ENCODE measurements at places on chromosomes 2 and 18.

DNA sequence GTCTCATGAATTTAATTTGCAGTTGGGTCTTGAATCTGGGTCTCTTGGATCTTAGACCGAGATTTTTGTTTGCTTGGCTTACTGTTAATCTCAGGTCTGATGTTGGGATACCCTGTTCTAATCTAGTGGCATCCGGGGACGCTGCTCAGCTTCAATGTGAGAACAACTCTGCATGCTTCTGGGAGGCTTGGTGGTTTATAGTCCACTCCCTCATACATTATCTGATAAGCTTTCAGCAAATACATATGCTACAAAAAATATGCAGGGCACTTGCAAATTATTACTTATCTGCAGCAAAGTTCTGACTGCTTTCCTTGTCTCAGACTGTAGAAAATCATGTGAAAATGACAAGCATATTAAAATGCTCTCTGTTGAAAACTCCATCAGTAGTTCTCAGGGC, 39.4 kb downstream of the RNF144A start:
- no peak for DNase-seq
- H3K36me3 ChIP-seq, result no peaks in the 10 kb centered on the region
- H3K4me3 ChIP-seq, result no peak overlapping the region
- no peak overlapping the region for H3K27ac ChIP-seq
- no peaks in the 10 kb centered on the region for H3K27me3 ChIP-seq
- no peaks in the 10 kb centered on the region for H3K4me1 ChIP-seq

DNA sequence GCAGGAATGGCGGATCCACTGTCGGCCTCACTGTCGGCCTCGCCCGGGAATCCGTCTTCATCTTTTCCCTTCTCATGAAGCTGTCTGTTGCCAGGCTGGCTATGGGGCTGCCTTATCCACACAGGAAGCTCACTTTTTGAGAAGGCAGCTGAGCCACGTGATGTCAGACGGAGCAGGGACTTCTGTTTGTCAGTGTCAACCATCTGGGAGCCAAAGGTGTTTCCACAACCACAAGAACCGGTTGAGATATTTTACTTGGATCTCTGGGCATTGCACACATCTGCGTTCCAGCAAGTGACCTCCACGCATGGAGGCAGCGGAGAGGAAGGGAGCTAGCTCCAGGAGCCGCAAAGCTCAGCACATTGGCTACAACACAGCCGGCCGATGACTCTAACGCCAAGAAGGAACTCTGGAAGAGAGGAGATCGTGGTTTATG, 27.4 kb upstream of the TAF1B start:
- H3K27ac ChIP-seq, result no peak overlapping the region
- DNase-seq, result no peak
- H3K36me3 ChIP-seq, result no peaks in the 10 kb centered on the region
- H3K4me3 ChIP-seq, result no peak overlapping the region

DNA sequence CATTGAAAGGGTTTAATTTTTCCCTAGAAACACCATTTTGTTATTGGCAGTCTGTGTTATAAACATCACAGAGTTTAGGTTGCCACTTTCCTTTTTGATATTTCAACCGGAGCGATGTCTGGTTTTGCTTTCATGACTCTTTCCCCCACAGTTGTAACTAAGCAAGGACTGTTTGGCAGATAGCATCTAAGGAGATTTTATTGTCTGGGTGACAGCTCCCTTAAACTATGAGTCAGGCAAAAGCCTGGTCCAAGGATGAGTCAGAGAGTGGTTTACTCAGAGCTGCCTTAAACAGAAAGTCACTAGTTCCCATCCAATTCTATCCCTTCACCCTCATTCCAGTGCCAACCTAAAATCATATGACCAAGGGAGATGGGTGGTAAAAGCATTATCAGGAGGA, 341.6 kb upstream of the VWC2L start:
- H3K4me3 ChIP-seq, result 0 out of 2 replicates have a peak overlapping the region, but pooled peaks have one; percentile 5
- peak; percentile 72 for DNase-seq
- no peaks in the 10 kb centered on the region for H3K36me3 ChIP-seq
- peak overlapping the region; percentile 65 for H3K27ac ChIP-seq
- H3K27me3 ChIP-seq, result no peaks in the 10 kb centered on the region

DNA sequence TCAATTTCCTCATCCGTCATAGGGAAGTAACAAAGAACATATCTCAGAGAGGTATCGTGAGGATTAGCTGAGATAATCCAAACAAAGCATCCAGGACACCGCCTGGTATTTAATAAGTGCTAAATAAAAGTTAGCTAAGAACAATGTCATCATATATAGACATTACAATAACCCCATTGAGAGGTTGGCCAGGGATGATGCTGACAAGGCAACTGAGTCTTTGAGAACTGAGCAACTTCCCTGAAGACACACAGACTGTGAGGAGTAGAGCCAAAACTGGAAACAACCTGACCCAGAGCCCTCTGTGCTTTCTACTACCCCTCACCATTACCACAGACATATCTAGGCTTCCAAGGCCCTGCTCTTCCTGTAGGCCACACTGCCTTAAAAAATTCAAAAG, 1.6 kb upstream of the DCTN1 start:
- no peak overlapping the region for H3K27ac ChIP-seq
- no peak for DNase-seq
- no peak overlapping the region for H3K4me3 ChIP-seq
- H3K4me1 ChIP-seq, result peaks cover 7% of the 10 kb centered on the region
- H3K36me3 ChIP-seq, result peaks cover 53% of the 10 kb centered on the region

DNA sequence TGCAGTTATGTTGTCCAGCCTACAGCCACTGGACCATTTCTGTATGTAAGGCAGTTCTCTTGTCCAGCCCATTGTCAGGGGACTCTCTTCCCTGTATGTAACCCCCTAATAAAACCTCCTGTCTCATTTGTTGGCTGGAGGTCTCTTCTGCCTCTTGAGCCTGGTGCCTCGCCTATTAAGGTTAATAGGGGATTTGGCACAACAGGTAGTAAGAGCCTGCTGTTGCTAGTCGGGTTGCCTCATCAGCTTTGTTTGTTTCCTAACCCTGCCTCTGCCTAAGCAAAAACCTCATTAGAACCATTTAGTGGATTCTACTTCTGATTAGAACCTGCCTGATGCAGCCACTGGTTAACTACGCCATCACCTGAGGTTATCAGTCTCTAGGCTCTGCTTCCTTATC, 62.2 kb upstream of the STPG4 start:
- DNase-seq, result no peak
- peaks cover 20% of the 10 kb centered on the region for H3K4me1 ChIP-seq
- H3K27ac ChIP-seq, result no peak overlapping the region
- no peak overlapping the region for H3K4me3 ChIP-seq

DNA sequence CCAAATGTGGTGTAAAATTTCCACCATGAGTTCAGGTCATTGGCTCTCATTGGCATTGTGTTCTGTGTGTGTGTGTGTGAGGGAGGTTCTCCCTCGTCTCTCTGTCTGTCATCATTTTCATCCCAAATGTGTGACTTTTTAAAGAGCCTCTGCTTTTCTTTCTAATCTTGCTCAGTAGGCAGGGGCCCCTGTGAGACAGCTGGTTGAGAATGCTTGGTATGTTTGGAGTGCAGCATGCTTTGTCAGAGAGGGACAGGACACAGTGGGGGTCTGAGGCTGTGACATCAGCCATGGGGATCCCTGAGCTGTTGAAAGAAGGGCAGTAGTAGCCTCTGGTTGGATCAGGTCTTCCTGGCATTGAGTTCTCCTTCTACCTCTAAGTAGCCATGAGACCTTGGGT, 10.6 kb downstream of the PTPRM start:
- no peaks in the 10 kb centered on the region for H3K27me3 ChIP-seq
- DNase-seq, result peak; percentile 90
- no peaks in the 10 kb centered on the region for H3K36me3 ChIP-seq
- H3K4me3 ChIP-seq, result no peak overlapping the region
- H3K27ac ChIP-seq, result peak overlapping the region; percentile 75

- peaks cover 23% of the 10 kb centered on the region for H3K4me1 ChIP-seq
- no peak overlapping the region for H3K4me3 ChIP-seq
- no peaks in the 10 kb centered on the region for H3K27me3 ChIP-seq
- H3K36me3 ChIP-seq, result no peaks in the 10 kb centered on the region
- DNase-seq, result peak; percentile 90
These were observed 184.1 kb upstream of the RAB12 start for GRCh38 chr18:8424917-8425725.

GRCh38 chr2:166451468-166451867, 42.6 kb downstream of the SCN7A start:
- DNase-seq, result no peak
- H3K27me3 ChIP-seq, result 0 out of 2 replicates have a peak, but pooled peaks cover 3% of the 10 kb centered on the region
- H3K4me3 ChIP-seq, result no peak overlapping the region
- no peaks in the 10 kb centered on the region for H3K36me3 ChIP-seq
- H3K4me1 ChIP-seq, result no peaks in the 10 kb centered on the region

GRCh38 chr2:46072101-46072820, 224.9 kb upstream of the EPAS1 start:
- peak; percentile 53 for DNase-seq
- peaks cover 4% of the 10 kb centered on the region for H3K36me3 ChIP-seq
- H3K4me1 ChIP-seq, result peaks cover 79% of the 10 kb centered on the region
- H3K4me3 ChIP-seq, result no peak overlapping the region

- H3K4me3 ChIP-seq, result no peak overlapping the region
- H3K27ac ChIP-seq, result no peak overlapping the region
- DNase-seq, result no peak
- no peaks in the 10 kb centered on the region for H3K27me3 ChIP-seq
- H3K36me3 ChIP-seq, result no peaks in the 10 kb centered on the region
- no peaks in the 10 kb centered on the region for H3K4me1 ChIP-seq
These were observed 132.4 kb downstream of the CYP26B1 start for GRCh38 chr2:72015266-72015665.

DNA sequence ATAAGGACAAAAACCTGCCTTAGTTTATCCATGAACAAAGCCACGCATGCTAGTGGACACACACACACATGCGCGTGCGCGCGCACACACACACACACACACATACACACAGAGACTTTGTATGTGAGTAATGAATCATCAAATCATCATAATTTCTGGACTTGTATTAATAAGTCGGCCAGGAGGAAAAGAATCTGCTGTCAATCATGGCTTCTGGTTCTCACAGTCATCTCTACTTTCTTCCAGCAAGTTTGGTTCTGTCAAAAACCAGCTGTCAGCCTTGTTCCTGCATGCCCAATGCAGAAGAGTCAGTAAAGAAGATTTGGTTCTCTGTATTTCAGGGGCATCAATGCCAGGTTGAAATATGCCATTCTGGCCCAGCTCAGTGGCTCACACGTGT, 1.1 kb upstream of the TTR start:
- no peak for DNase-seq
- H3K36me3 ChIP-seq, result no peaks in the 10 kb centered on the region
- H3K4me1 ChIP-seq, result no peaks in the 10 kb centered on the region
- no peak overlapping the region for H3K27ac ChIP-seq
- H3K27me3 ChIP-seq, result no peaks in the 10 kb centered on the region
- H3K4me3 ChIP-seq, result no peak overlapping the region

- H3K36me3 ChIP-seq, result no peaks in the 10 kb centered on the region
- no peaks in the 10 kb centered on the region for H3K27me3 ChIP-seq
- H3K4me3 ChIP-seq, result no peak overlapping the region
- H3K4me1 ChIP-seq, result no peaks in the 10 kb centered on the region
These were observed 212.8 kb downstream of the BCL2 start for GRCh38 chr18:63106727-63107126.

- H3K27ac ChIP-seq, result no peak overlapping the region
- no peak for DNase-seq
- H3K4me1 ChIP-seq, result no peaks in the 10 kb centered on the region
- H3K4me3 ChIP-seq, result no peak overlapping the region
- no peaks in the 10 kb centered on the region for H3K36me3 ChIP-seq
- no peaks in the 10 kb centered on the region for H3K27me3 ChIP-seq
These were observed 136.7 kb upstream of the SPHKAP start for GRCh38 chr2:228318218-228318617.

DNA sequence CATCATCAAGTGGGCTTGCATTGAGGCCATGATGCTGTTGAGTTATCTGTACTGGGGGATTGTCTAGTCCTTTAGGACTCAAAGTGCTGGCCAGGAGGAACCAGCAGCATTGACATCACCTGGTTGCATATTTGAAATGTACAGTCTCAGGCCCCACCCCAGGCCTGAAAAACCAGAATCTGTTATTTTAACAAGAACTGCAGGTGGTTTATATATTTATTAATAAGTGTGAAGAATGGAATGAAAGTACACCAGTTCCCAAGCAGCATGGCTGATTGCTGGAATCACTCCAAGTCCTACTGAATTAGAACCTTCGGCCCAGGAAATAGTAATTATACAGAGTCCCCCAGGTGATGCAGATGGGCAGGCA, 2.8 kb downstream of the IL1F10 start:
- H3K4me3 ChIP-seq, result no peak overlapping the region
- 0 out of 2 replicates have a peak, but pooled peaks cover 5% of the 10 kb centered on the region for H3K27me3 ChIP-seq
- DNase-seq, result no peak
- no peak overlapping the region for H3K27ac ChIP-seq
- H3K36me3 ChIP-seq, result no peaks in the 10 kb centered on the region

- peaks cover 36% of the 10 kb centered on the region for H3K4me1 ChIP-seq
- H3K4me3 ChIP-seq, result no peak overlapping the region
- peaks cover 11% of the 10 kb centered on the region for H3K36me3 ChIP-seq
- no peak overlapping the region for H3K27ac ChIP-seq
These were observed 29.3 kb downstream of the HS1BP3 start for GRCh38 chr2:20621366-20622295.

GRCh38 chr18:45359275-45360009, 255.8 kb upstream of the SLC14A2 start:
- no peaks in the 10 kb centered on the region for H3K36me3 ChIP-seq
- no peak overlapping the region for H3K27ac ChIP-seq
- no peak for DNase-seq
- H3K4me1 ChIP-seq, result no peaks in the 10 kb centered on the region

- peak; percentile 33 for DNase-seq
- H3K27ac ChIP-seq, result no peak overlapping the region
- H3K4me1 ChIP-seq, result no peaks in the 10 kb centered on the region
- H3K36me3 ChIP-seq, result no peaks in the 10 kb centered on the region
- H3K27me3 ChIP-seq, result no peaks in the 10 kb centered on the region
- H3K4me3 ChIP-seq, result no peak overlapping the region
These were observed 56.2 kb downstream of the ANKMY1 start for GRCh38 chr2:240501531-240501991.

GRCh38 chr18:519019-519879, 18.7 kb upstream of the COLEC12 start:
- H3K4me1 ChIP-seq, result peaks cover 53% of the 10 kb centered on the region
- DNase-seq, result no peak
- H3K27ac ChIP-seq, result peak overlapping the region; percentile 48
- no peak overlapping the region for H3K4me3 ChIP-seq
- no peaks in the 10 kb centered on the region for H3K27me3 ChIP-seq

GRCh38 chr2:189542145-189542882, 38.3 kb downstream of the SLC40A1 start:
- H3K4me1 ChIP-seq, result no peaks in the 10 kb centered on the region
- H3K27ac ChIP-seq, result no peak overlapping the region
- no peaks in the 10 kb centered on the region for H3K36me3 ChIP-seq

DNA sequence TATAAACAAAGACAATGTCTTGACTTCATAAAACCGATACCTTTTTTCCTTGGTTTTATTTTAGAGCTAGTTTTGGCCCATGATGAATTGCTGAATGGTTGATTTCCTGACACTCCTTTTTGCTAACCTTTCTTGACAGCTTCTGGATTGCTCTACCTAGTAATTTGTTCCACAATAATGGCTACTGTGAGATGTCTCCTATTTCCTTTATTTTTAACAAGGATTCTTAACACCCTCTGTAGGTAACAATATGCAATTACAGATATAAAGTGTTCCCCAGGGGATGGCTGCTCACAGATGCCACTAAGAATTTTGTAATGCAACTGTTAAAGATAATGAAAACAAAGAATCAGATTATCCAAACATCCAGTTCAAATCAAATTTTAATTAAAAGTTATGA, 100.8 kb upstream of the ATP5MC3 start:
- H3K4me3 ChIP-seq, result no peak overlapping the region
- DNase-seq, result peak; percentile 31

Measured in SJSA1 (cell line).